ENCODE measurements at places on chromosomes 1 and 21. TPM values are rescaled to one million over a fixed set of nuclear protein-coding genes. Genes with fewer than 3 reads are reported as not detected.

Gene AMY1C
- not detected for polyA plus RNA-seq

Gene TENT5C
- polyA plus RNA-seq = 2.4 TPM

Gene OLIG2
- polyA plus RNA-seq = not detected

Gene F3
- 412 TPM for polyA plus RNA-seq

Gene FOXO6
- 4.2 TPM for polyA plus RNA-seq

Gene BEND5
- 6.2 TPM for polyA plus RNA-seq

GRCh38 chr1:55038552-55038838, 853 bp upstream of the PCSK9 start:
- H3K36me3 ChIP-seq = no peaks in the 10 kb centered on the region
- H3K27ac ChIP-seq = no peak overlapping the region
- DNase-seq = no peak

- peak overlapping the region; percentile 95 for H3K27ac ChIP-seq
- H3K27me3 ChIP-seq = no peaks in the 10 kb centered on the region
- no peaks in the 10 kb centered on the region for H3K36me3 ChIP-seq
- DNase-seq = peak; percentile 56
Observed at GRCh38 chr1:155910621-155911121, 478 bp downstream of the RIT1 start.

DNA sequence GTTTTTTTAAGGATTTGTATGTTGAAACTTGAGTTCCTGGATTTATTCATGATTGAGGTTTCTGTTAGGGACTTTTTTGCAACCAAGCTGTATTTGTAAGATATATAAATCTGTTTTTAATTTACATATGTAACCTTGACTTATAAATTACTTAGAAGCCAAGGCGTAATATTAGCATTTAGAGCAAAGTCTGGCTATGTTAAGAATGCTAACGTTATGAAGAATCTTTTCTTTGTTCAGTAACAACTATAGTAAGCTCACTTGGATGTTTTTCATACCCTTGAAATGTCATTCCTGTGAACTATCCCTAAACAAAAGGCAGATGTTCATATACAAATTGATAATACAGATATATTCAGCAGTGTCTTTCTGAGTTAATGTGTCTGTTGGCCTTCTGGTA, 155.3 kb downstream of the MAGI3 start:
- DNase-seq = no peak
- H3K4me1 ChIP-seq = peaks cover 15% of the 10 kb centered on the region
- no peaks in the 10 kb centered on the region for H3K27me3 ChIP-seq
- no peaks in the 10 kb centered on the region for H3K36me3 ChIP-seq
- H3K4me3 ChIP-seq = no peak overlapping the region

- H3K36me3 ChIP-seq = no peaks in the 10 kb centered on the region
- DNase-seq = no peak
- H3K27ac ChIP-seq = no peak overlapping the region
- no peaks in the 10 kb centered on the region for H3K4me1 ChIP-seq
- H3K4me3 ChIP-seq = no peak overlapping the region
Observed at GRCh38 chr1:154620751-154621150, 12.8 kb upstream of the ADAR start.

GRCh38 chr1:59703226-59703917, 111.4 kb upstream of the HOOK1 start:
- H3K27me3 ChIP-seq = no peaks in the 10 kb centered on the region
- H3K27ac ChIP-seq = peak overlapping the region; percentile 15

DNA sequence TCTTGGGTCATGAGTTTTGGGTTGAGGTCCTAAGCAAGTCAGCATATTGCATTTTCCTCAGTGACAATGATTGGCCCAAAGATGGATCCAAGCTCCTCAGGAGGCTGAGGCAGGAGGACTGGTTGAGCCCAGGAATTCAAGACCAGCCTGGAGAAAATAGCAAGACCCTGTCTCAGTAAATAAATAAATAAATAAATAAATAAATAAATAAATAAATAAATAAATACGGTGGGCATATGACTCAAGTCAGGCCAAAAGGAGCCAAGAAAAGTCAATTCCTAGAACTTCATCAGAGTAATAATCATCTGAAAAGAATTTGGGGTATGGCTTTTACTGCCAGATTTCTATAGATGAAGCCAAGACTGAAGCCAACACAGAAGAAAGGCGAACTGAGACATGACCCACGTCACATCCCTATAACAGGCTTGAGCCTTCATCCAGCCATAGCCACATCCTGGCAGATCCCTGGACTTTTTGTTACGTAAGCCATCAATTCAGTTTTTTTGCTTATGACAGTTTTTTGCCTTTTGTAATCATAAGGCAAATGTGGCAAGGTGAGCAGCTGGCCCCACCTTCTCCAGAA, 88.5 kb upstream of the NFASC start:
- DNase-seq = no peak
- no peaks in the 10 kb centered on the region for H3K4me1 ChIP-seq
- H3K27ac ChIP-seq = no peak overlapping the region
- H3K36me3 ChIP-seq = no peaks in the 10 kb centered on the region

- H3K36me3 ChIP-seq = no peaks in the 10 kb centered on the region
- H3K4me1 ChIP-seq = peaks cover 9% of the 10 kb centered on the region
- peak; percentile 94 for DNase-seq
- H3K27me3 ChIP-seq = peaks cover 21% of the 10 kb centered on the region
Observed at GRCh38 chr1:43172527-43172972, 420 bp downstream of the CFAP57 start.
